ENCODE measurements at places on chromosomes 7 and 10. TPM values are rescaled to one million over a fixed set of nuclear protein-coding genes. Genes with fewer than 3 reads are reported as not detected.
A peak's percentile ranks its signal among the peaks of the same experiment; 100 is the strongest.

GRCh38 chr7:22651534-22652243 lies 75.3 kb upstream of the IL6 start:
- no peak for DNase-seq
- H3K27me3 ChIP-seq: peaks cover 34% of the 10 kb centered on the region
- H3K36me3 ChIP-seq: peaks cover 7% of the 10 kb centered on the region
- peaks cover 9% of the 10 kb centered on the region for H3K4me1 ChIP-seq

The HYAL4 gene
- total RNA-seq: not detected

DNA sequence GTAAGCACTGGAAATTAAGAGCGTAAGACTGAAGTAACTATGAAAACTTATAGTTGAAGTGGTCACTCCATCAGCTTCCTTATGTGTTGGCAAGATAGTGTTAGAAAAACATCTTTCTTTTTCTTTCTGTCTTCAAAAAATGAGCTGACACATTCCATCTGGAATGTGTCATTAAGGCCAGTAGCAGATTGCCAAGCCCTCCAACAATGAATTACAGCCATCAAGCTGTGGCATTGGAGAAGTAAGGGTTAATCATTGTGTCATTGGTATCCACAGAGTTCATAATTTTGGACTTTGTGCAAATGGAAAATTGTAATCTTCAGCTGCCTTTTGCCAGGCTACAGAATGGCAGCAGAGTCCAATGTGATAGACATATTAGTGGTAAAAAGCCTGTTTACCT lies 926.3 kb downstream of the NRG3 start:
- no peak overlapping the region for H3K27ac ChIP-seq
- H3K36me3 ChIP-seq: no peaks in the 10 kb centered on the region
- H3K27me3 ChIP-seq: no peaks in the 10 kb centered on the region
- no peak overlapping the region for H3K4me3 ChIP-seq
- no peaks in the 10 kb centered on the region for H3K4me1 ChIP-seq

The ZNF804B gene
- total RNA-seq: not detected

The HTRA1 gene
- not detected for total RNA-seq

The MPLKIP gene
- 34.2 TPM for total RNA-seq

The UNCX gene
- not detected for total RNA-seq

The GIMAP1 gene
- total RNA-seq: 19.0 TPM

The UCMA gene
- total RNA-seq: not detected

GRCh38 chr7:87152897-87153641 lies 816 bp downstream of the DMTF1 start:
- DNase-seq: peak; percentile 49
- peaks cover 28% of the 10 kb centered on the region for H3K36me3 ChIP-seq
- H3K4me3 ChIP-seq: peak overlapping the region; percentile 94
- peaks cover 43% of the 10 kb centered on the region for H3K4me1 ChIP-seq
- peaks cover 2% of the 10 kb centered on the region for H3K27me3 ChIP-seq
- peak overlapping the region; percentile 97 for H3K27ac ChIP-seq

- no peaks in the 10 kb centered on the region for H3K4me1 ChIP-seq
- H3K36me3 ChIP-seq: no peaks in the 10 kb centered on the region
- no peak for DNase-seq
- H3K27ac ChIP-seq: no peak overlapping the region
- no peak overlapping the region for H3K4me3 ChIP-seq
Measured at GRCh38 chr10:66259836-66260235, 666.0 kb upstream of the LRRTM3 start.

The EMX2 gene
- not detected for total RNA-seq

The RAMP3 gene
- not detected for total RNA-seq

GRCh38 chr7:32958046-32959025 lies 1.1 kb downstream of the FKBP9 start:
- H3K36me3 ChIP-seq: no peaks in the 10 kb centered on the region
- H3K27ac ChIP-seq: no peak overlapping the region
- H3K27me3 ChIP-seq: peaks cover 36% of the 10 kb centered on the region
- peaks cover 3% of the 10 kb centered on the region for H3K4me1 ChIP-seq

DNA sequence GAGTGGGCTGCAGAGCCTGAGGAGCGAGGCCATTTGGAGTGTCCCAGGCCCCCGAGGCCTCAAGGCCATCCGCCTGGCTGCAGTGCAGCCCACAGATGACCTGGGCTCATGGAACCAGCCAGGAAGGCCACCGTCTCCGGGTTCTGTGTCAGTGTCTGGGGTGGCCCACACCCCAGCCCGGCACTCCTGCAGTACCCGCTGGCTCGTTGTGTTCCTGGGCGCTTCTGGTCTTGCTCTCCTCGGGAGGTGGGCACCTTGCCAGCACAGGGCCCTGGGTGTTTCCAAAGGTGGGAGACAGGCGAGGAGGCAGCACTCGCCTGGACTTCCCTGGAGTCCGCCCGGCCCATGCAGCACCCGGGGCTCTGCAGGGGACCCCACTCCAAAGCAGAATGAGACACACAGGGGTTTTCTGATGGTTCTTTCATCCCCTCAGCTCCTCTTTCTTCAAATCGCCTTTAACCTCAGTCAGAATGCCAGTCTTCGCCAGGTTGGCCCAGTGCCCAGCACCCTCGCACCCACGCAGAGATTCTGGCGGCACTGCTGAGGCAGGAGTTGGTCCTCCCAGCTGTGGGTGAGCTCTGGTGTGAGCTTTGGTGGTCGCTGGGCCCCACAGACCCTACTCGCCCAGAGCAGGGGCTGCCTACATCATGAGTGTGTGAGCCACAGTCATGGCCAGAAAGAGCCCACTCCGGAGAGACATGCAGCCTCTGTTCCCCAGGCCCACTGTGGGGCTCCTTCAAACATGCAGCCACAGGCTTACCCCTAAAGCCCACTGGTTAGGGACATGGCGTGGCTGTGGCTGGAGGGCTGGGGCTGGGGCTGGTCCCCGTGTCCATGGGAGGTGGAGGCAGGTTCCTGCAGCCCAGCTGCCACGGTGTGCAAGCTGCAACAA lies 155.7 kb downstream of the EBF3 start:
- no peak for DNase-seq
- no peak overlapping the region for H3K4me3 ChIP-seq
- H3K27me3 ChIP-seq: no peaks in the 10 kb centered on the region
- H3K27ac ChIP-seq: no peak overlapping the region
- H3K4me1 ChIP-seq: no peaks in the 10 kb centered on the region

GRCh38 chr7:85840554-85840953 lies 653.7 kb upstream of the SEMA3D start:
- H3K36me3 ChIP-seq: no peaks in the 10 kb centered on the region
- H3K27me3 ChIP-seq: no peaks in the 10 kb centered on the region
- no peak for DNase-seq

- no peak for DNase-seq
- peaks cover 10% of the 10 kb centered on the region for H3K4me1 ChIP-seq
- peaks cover 74% of the 10 kb centered on the region for H3K27me3 ChIP-seq
- peak overlapping the region; percentile 74 for H3K4me3 ChIP-seq
- peaks cover 3% of the 10 kb centered on the region for H3K36me3 ChIP-seq
Measured at GRCh38 chr10:11018432-11018841, 765 bp downstream of the CELF2 start.

All from activated CD8-positive, alpha-beta T cell treated with anti-CD3 and anti-CD28 coated beads, Interleukin-2, amount 10 ng/mL, durations not matched to agents 7 days and 5 days (primary cell).